ENCODE measurements at places on chromosomes 7 and 10. TPM values are rescaled to one million over a fixed set of nuclear protein-coding genes. Genes with fewer than 3 reads are reported as not detected.

PTN gene
- total RNA-seq: not detected

IDI2 gene
- total RNA-seq: not detected

TMEM184A gene
- 10.3 TPM for total RNA-seq

CALY gene
- total RNA-seq: 0.70 TPM

ATRNL1 gene
- 0.20 TPM for total RNA-seq

PRLHR gene
- total RNA-seq: not detected

SEPTIN14 gene
- not detected for total RNA-seq

HPSE2 gene
- total RNA-seq: not detected

AFAP1L2 gene
- total RNA-seq: 27.3 TPM

FOXI2 gene
- not detected for total RNA-seq

ADD3 gene
- 4.5 TPM for total RNA-seq

IQCE gene
- total RNA-seq: 7.6 TPM

PLEKHS1 gene
- total RNA-seq: not detected

GDI2 gene
- total RNA-seq: 207 TPM

C7orf33 gene
- not detected for total RNA-seq

SPDYE9 gene
- total RNA-seq: not detected
